ENCODE measurements at places on chromosomes 16 and 17. TPM values are rescaled to one million over a fixed set of nuclear protein-coding genes. Genes with fewer than 3 reads are reported as not detected.

The USP6 gene
- 0.02 TPM for polyA plus RNA-seq

The COPZ2 gene
- polyA plus RNA-seq = 4.1 TPM

The NPIPA3 gene
- not detected for polyA plus RNA-seq

The PRRT2 gene
- not detected for polyA plus RNA-seq

The KIF2B gene
- polyA plus RNA-seq = not detected

The CYGB gene
- polyA plus RNA-seq = not detected

The EME1 gene
- 0.43 TPM for polyA plus RNA-seq

The PRR11 gene
- 1.1 TPM for polyA plus RNA-seq

The GCGR gene
- polyA plus RNA-seq = not detected

The SPATA32 gene
- polyA plus RNA-seq = not detected

The JPH3 gene
- polyA plus RNA-seq = not detected

- no peak for DNase-seq
These were observed 49.9 kb upstream of the CDR2 start for GRCh38 chr16:22424161-22424937.

- no peak for DNase-seq
These were observed 49.2 kb downstream of the PDPK1 start for GRCh38 chr16:2586901-2587480.

DNA sequence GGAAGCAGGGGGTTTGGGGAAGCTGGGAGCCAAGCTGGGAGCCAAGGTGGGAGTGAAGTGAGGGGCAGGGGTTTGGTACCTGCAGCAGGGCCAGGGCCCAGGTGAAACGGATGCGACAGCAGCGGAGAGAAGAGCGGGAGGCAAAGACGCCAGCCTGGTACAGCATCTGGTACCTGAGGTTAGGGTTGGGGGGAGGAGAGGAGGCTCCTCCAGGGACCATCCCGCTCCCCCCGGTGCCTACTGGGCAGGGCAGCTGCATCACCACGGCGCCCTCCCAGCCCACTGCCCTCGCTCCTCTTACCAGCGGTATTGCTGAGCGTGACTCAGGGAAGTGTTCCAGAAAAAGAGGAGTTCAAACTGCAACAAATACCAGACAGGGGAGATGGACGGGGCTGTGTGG is 9.8 kb downstream of the CLN3 start:
- DNase-seq = no peak

- DNase-seq = no peak
These were observed 16.3 kb upstream of the CDH15 start for GRCh38 chr16:89155184-89155679.

GRCh38 chr16:14042706-14043105 is 28.4 kb upstream of the MRTFB start:
- DNase-seq = no peak

- DNase-seq = no peak
These were observed 26.8 kb downstream of the SGSM2 start for GRCh38 chr17:2363851-2364762.

DNA sequence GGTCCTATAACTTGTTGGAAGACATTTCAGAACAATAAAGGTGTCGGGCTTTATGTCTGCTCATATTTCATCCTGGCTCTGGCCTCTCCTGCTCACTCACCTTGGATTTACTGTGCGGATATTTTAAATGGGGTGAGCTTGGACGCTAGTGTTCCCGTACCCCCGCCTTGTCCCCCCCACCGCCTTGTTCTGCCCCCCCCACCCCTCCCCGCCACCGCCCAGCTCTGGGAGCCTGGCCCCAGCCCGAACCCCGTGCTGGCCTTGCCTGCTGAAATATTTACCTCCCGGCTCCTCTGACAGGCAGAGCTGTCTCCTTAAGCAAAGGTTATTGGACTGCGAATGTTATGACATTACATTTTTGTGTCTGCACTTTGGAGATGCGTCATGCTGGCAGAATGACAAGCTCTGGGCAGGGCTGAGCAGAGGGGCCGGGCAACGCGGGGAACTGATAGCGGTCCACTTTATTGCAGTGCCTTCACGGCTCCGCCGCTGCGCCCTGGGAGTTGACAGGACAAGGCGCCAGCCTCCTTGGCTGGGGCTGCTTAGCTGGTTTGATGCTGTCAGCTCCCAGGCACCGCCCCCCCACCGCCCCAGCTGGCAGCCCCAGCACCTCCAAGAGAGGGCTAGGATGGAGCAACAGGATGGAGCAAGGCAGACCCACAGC is 222.5 kb upstream of the GSE1 start:
- no peak for DNase-seq

- no peak for DNase-seq
These were observed 1.5 kb upstream of the NPTX1 start for GRCh38 chr17:80477647-80478478.

DNA sequence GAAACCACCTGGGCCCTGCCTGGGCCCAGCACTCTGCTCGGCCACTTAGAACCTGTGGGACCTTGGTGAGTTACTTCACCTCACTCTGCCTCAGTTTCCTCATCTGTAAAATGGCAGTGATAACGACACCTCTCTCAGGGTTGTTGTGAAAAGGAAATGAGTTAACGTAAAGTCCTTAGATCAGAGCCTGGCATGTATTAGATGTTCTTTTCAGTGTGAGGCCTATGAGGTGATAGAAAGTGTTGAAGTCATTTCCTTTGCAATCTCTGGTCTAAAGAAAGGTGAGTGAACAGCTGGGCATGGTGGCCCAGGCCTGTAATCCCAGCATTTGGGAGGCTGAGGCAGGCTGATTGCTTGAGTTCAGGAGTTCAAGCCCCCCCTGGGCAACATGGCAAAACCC is 51.7 kb upstream of the LGALS9 start:
- no peak for DNase-seq

DNA sequence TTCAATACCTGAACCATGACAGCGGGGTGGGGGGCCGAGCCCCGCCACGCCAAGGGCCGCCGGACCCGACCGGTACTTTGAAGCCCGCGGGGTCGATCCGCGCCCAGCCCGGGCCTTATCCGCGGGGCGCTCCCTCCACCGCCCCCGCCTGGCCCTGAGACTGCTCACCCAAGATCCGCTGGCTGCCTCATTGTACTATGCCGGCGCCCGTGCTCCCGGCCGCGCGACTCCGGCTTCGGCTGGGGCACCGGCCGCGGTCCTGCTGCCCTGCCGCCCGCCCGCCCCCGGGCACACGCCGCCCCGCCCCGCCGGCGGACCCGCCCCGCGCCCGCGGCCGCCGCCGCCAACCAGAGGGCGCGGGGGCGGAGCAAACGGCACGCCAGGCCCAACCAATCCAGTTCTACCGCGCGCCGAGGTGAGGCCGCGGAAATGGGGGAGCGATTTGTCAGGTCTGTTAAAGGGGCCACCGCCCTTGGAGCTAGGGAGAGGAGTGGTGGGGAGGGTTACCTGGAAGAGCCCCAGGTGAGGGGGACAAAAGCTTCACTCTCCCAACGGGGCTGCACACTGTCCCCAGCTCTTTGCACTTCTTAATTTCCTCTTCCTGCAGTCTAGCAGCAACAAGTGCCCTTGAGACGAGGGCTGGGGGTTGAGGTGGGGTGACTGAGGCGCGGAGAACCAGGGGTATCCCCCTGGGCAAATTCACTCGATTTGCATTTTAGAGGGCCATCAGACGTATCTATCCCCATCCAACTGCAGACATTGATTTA is at the start of gene TEX2:
TEX2 (minus strand) TSS at position 261 of the 767 bp plus-strand sequence. CDS start 49,043 bp downstream, outside the sequence.
- DNase-seq = peak; percentile 76

DNA sequence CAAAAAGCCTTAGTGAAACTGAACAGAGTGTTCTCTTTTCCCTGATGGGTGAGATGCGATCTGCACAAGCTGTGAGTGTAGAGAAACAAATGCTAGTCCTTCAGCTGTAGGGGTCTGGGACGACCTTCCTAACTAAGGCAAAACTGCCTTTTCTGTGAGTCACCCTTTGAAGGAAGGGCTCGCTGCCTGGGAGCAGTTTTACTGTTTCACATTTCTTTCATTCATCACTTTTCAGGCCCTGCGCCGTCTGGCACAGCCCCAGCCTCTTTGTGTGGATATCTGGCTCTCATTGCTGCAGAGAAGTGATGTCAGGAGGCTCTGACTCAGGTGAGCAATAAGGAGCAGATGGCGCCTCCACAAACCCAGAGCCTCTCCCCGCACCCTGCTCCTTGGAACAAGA is 57.4 kb downstream of the HS3ST3A1 start:
- no peak for DNase-seq

- DNase-seq = no peak
These were observed 896.2 kb downstream of the CDH11 start for GRCh38 chr16:64225696-64226095.

- DNase-seq = no peak
These were observed 1336.0 kb upstream of the CDH8 start for GRCh38 chr16:63372283-63372682.

- DNase-seq = no peak
These were observed 1.8 kb upstream of the PRSS53 start for GRCh38 chr16:31090540-31090939.

GRCh38 chr17:74147966-74148365 is 55.5 kb upstream of the RPL38 start:
- no peak for DNase-seq

- no peak for DNase-seq
These were observed 28.6 kb downstream of the WSCD1 start for GRCh38 chr17:6098823-6099180.

GRCh38 chr16:89708481-89708931 is 7.0 kb upstream of the SPATA2L start:
- no peak for DNase-seq

DNA sequence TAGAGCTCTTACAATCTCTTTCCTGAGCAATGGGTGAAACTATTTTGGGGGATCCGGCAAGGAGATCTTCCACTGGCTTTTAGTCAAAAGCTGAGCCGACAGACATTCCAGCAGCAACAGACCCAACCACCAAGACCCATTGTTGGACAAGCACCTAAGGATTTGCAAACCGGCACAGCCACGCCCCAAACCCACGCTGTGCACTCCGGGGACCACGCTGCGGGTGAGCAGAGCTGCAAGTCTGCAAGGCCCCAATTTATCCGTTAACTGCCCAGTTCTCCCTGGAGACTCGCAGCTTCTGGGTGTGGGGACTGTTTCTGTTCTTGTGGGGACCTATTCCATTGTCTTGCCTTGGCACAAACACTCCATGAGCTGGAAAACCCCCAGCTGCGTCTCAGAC is 45.9 kb downstream of the C16orf95 start:
- DNase-seq = no peak

DNA sequence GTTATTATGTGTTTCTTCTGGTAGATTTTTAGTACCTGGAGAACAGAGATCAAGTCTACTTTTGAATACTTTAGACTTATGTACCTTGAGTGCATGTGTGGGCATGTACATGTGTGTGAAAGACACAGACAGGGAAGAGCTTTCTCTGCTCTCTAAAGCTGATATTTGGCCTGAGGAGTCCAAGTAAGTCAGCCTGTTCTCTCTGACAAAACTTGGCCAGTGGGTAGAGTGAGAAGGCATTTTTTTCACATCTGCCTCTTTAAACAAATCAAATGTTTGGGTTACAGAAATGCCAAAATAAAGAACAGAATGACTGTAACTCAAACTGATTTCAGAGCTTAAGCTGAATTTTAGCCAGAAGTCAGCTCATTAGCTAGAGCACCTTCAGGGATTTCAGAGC is 309.7 kb upstream of the DYNLRB2 start:
- DNase-seq = no peak

GRCh38 chr16:72171236-72171635 is 719 bp downstream of the PMFBP1 start:
- DNase-seq = no peak

DNA sequence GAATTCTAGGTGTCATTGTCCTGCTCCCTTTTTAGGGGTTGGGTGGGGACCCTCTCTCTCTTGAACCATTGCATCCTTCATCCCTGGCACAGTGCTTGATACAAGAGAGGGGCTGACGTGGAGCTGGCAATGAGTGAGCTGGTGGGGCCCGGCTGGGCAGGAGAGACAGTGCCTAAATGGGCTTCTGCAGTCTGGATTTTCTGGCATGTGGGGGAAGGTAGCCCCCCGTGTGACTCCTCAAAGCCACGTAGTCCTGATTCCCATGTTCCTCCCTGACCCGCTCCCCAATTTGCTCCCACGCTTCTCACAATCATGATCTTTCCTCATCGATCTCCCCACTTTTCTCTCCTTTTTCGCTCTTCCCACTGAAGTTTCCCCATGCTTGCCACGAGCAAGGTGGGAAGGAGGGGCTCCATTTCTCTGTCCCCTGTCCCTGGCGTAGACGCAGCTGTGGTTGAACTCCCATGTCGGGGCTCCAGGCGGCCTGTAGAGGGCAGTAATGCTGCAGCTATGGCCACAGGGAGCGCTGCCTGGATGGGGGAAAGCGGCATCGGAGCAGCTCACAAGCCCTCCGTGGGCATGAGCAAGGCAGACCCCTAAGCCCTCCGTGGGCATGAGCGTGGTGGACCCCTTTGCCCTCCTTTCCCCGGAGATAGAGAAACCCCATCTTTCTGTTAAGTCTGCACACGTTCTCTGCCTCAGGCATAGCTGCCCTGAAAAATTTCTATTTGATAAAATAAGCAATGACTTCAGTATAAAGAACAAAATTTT is 47.5 kb downstream of the HAPSTR1 start:
- peak; percentile 36 for DNase-seq

GRCh38 chr17:80820331-80820730 is 171.3 kb upstream of the CHMP6 start:
- DNase-seq = no peak

DNA sequence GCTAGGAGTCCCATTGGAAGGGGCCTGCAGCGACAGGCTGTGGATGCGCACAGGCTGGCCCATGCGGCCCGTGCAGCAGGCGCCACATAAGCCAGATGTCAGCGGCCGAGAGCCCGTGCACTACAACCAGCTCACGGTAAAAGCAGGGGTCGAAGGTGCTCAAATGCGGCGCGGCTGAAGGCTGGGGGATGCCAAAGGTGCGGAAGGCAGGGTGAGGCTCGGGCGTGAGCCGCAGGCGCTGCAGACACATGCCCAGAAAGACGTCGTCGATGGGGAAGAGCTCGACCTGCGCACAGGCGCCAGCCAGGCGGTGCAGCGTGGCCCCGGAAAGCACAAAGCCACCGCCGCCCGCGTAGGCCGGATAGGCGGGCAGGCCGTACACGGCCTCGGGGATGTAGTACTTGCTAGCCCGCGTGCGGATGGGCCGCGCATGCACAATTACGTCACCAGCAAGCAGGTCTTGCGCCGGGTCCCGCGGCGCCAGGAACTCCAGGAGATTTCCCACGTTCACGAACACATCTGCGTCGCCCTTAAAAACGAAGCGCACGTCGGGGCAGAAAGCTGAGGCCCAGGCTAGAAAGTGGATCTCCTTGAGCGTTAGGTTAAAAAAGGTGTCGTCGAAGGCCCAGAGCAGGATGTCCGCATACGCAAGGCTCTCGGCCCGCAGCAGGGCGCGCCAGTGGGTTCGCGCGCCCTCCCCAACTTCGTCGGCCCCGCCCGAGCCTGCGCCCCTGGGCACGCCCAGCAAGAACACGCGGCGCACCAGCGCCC is 1.3 kb downstream of the B3GNT9 start:
- no peak for DNase-seq

All from CD14-positive monocyte (primary cell).